CD4-positive, CD25-positive, alpha-beta regulatory T cell (primary cell): ENCODE measurements at places on chromosomes 16 and 17. TPM values are rescaled to one million over a fixed set of nuclear protein-coding genes. Genes with fewer than 3 reads are reported as not detected.
A peak's percentile ranks its signal among the peaks of the same experiment; 100 is the strongest.

GRCh38 chr16:58755989-58756649 is 22.0 kb upstream of the GOT2 start:
- H3K4me3 ChIP-seq: peak overlapping the region; percentile 12
- H3K27ac ChIP-seq: no peak overlapping the region
- H3K36me3 ChIP-seq: no peaks in the 10 kb centered on the region
- no peaks in the 10 kb centered on the region for H3K27me3 ChIP-seq
- H3K4me1 ChIP-seq: peaks cover 5% of the 10 kb centered on the region

DNA sequence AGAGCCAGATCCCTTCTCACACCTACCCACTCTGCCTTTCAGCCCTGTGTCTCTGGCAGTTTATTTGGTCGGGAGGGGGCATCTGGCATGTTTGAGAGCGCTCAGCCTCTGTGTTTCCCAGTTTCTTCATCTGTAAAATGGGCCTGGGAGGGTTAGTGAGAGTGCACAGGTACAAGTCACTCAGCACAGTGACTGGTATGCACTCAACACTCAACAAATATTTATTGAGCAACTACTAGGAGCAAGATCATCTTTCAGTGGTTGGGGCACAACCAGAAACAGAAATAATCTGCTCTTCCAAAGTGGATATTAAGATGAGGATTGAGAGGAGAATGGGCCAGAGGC is 13.7 kb upstream of the SRCIN1 start:
- H3K4me1 ChIP-seq: no peaks in the 10 kb centered on the region
- no peak overlapping the region for H3K27ac ChIP-seq
- no peak overlapping the region for H3K4me3 ChIP-seq
- DNase-seq: no peak

- H3K4me3 ChIP-seq: no peak overlapping the region
- H3K27ac ChIP-seq: no peak overlapping the region
- no peaks in the 10 kb centered on the region for H3K4me1 ChIP-seq
- no peaks in the 10 kb centered on the region for H3K36me3 ChIP-seq
- DNase-seq: no peak
Observed at GRCh38 chr17:8822401-8823035, 23.4 kb upstream of the MFSD6L start.

GRCh38 chr17:40576113-40576740 is 11.0 kb upstream of the CCR7 start:
- H3K4me3 ChIP-seq: peak overlapping the region; percentile 47
- no peaks in the 10 kb centered on the region for H3K27me3 ChIP-seq
- peaks cover 31% of the 10 kb centered on the region for H3K4me1 ChIP-seq

DNA sequence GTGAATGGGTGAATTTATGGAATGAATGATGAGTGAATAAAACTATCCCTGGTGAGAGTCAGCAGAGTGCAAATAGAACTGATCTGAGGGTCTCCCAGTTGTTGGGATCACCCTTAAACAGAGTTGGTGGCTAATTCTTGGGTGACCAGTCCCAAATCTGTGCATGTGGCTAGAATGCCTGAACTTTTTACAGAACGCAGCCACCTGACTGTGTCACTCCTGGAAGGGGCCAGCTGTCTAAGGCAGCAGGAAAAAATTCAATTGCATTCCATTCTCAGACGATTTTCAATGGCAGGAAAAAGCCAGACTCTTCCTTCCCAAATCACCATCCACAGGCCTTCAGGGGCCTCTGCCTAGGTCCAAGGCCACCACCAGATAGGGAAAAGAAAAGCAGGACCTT is 43.5 kb downstream of the BEAN1 start:
- H3K4me1 ChIP-seq: peaks cover 12% of the 10 kb centered on the region
- no peak overlapping the region for H3K4me3 ChIP-seq
- no peaks in the 10 kb centered on the region for H3K27me3 ChIP-seq
- no peaks in the 10 kb centered on the region for H3K36me3 ChIP-seq
- no peak for DNase-seq

- H3K4me3 ChIP-seq: no peak overlapping the region
- no peak for DNase-seq
- H3K27ac ChIP-seq: peak overlapping the region; percentile 48
- peaks cover 18% of the 10 kb centered on the region for H3K36me3 ChIP-seq
Observed at GRCh38 chr16:27327586-27327915, 13.8 kb downstream of the IL4R start.

GRCh38 chr17:13158494-13159240 is 140.8 kb upstream of the ELAC2 start:
- no peaks in the 10 kb centered on the region for H3K4me1 ChIP-seq
- no peaks in the 10 kb centered on the region for H3K27me3 ChIP-seq
- no peak for DNase-seq

The VASN gene
- 0.57 TPM for total RNA-seq
